ENCODE measurements at places on chromosomes 6 and 20.

GRCh38 chr20:36238760-36239159, 2.5 kb downstream of the AAR2 start:
- no peak for DNase-seq

- DNase-seq = peak; percentile 79
These were observed 37.4 kb upstream of the FAM83C start for GRCh38 chr20:35329435-35330139.

- DNase-seq = peak; percentile 86
These were observed 76.8 kb downstream of the UNC5CL start for GRCh38 chr6:40962241-40962640.

- no peak for DNase-seq
These were observed 275.3 kb downstream of the HIVEP2 start for GRCh38 chr6:142669471-142670351.

DNA sequence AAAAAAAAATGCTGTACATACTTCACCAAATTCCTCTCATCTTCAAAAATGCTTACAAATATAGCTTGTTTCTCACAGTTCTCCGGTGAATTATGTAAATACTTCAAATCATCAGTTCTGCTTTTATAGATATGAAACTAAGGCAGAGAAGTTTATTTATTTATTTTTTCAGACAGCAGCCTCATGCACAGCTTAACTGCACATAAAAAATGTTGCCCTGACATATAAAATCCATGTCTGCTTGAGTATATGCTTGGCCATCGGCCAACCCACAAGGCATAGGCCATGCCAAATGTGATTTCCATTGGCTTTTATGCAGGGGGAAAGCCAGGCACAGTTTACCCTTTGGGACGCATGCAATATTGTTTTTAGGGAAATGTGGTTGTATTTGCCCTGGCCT, 57.3 kb upstream of the PHACTR2 start:
- DNase-seq = peak; percentile 57

GRCh38 chr20:14507711-14508110, 170.3 kb upstream of the FLRT3 start:
- no peak for DNase-seq

- no peak for DNase-seq
These were observed 140.2 kb upstream of the RPS6KA2 start for GRCh38 chr6:166767230-166767629.

DNA sequence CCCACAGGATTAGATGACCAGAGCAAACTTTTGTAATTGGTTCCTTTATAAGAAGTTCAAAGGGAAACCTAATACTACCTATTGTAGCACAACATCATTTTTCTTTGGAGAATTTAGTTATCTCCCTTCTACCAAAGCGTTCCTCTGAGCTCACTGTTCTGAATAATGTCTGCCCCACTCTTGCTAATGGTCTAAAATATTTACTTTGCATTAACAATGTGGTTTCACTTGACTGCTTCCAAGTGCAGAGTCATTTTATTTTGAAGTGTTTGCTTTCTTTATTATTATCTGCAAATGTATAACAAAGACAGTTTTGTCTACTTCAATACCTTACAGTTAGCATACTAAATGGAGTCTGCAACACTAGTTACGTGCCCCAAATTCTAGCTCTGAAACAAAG, 15.0 kb downstream of the TRAPPC3L start:
- no peak for DNase-seq

- DNase-seq = peak; percentile 75
These were observed 25.2 kb downstream of the TRAM2 start for GRCh38 chr6:52551483-52552277.
